HepG2 (cell line): ENCODE measurements at places on chromosomes 3 and 15. TPM values are rescaled to one million over a fixed set of nuclear protein-coding genes. Genes with fewer than 3 reads are reported as not detected.

The KY gene
- not detected in 2 replicates for polyA plus RNA-seq

The IL16 gene
- 0.03 TPM in 2 replicates for polyA plus RNA-seq

The CLDN16 gene
- polyA plus RNA-seq: 0.04 and 0.13 TPM in 2 replicates

The TP63 gene
- not detected in 2 replicates for polyA plus RNA-seq

The GPD1L gene
- 4.0 and 4.9 TPM in 2 replicates for polyA plus RNA-seq

DNA sequence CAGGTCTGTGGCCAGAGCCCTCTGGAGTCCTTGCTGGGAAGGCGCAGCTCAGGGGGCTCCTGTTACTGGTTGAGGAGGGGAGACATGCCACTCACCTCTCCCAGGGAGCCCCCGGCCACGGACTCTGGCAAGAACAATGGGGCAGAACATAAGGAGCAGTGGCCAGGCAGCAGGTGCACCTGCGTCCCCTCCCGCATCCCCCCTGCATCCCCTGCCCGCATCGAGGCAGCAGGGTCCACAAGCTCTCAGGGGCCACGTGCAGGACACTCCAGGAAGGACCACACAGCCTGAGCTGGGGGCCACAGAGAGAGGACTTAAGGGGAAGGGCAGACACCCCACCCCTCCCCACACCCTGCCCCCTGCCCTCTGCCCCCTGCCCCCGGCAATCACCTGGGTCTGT is 73.0 kb downstream of the TFRC start:
- H3K4me3 ChIP-seq: no peak overlapping the region
- no peaks in the 10 kb centered on the region; the same call in 1 of the 2 replicates for H3K4me1 ChIP-seq
- peaks cover 4% of the 10 kb centered on the region for H3K27me3 ChIP-seq

DNA sequence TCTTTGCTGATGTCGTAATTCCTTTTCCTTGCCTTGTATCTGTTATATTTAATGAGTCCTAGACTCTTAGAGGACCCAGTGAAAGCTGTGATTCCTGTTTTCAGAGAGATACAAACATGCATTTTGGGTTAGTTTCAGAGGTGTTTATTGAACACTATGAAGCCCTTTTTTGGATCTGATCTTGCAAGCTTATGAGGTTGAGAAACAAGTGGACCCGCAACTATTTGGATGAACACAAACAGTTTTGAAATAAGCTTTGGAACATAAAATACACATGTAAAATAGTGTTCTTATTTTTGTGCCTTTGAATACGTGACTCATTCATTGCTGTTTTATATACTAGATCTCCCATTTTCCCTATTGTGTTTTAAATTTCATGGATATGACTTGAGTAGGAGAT is 33.5 kb downstream of the SNRK start:
- peaks cover 71% of the 10 kb centered on the region for H3K4me1 ChIP-seq
- no peaks in the 10 kb centered on the region for H3K27me3 ChIP-seq
- peak overlapping the region; percentile 18 for H3K27ac ChIP-seq
- no peak overlapping the region for H3K4me3 ChIP-seq
- DNase-seq: no peak

GRCh38 chr3:9897408-9898372 is 5.0 kb upstream of the IL17RE start:
- no peak overlapping the region for H3K4me3 ChIP-seq
- H3K27me3 ChIP-seq: no peaks in the 10 kb centered on the region
- H3K27ac ChIP-seq: peak overlapping the region; percentile 100
- H3K4me1 ChIP-seq: peaks cover 79% of the 10 kb centered on the region

GRCh38 chr3:152319256-152319655 is 50.5 kb downstream of the MBNL1 start:
- no peak overlapping the region for H3K27ac ChIP-seq
- peaks cover 25% of the 10 kb centered on the region for H3K4me1 ChIP-seq
- H3K36me3 ChIP-seq: no peaks in the 10 kb centered on the region; the same call in 1 of the 2 replicates
- no peaks in the 10 kb centered on the region for H3K27me3 ChIP-seq
- DNase-seq: no peak
- no peak overlapping the region for H3K4me3 ChIP-seq

DNA sequence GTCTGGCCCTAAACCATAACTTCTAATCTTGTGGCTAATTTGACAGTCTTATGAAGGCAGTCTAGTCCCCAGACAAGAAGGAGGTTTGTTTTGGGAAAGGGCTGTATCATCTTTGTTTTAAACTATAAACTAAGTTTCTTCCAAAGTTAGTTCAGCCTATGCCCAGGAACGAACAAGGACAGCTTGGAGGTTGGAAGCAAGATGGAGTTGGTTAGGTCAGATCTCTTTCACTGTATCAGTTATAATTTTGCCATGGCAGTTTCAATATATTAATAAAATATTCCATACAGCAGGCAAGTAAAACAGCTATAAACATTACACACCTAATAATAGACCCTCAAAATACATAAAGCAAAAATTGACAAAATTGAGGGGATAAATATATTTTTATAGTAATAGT is 13.1 kb upstream of the ZNF662 start:
- H3K27ac ChIP-seq: no peak overlapping the region
- no peak overlapping the region for H3K4me3 ChIP-seq
- no peaks in the 10 kb centered on the region for H3K27me3 ChIP-seq
- peaks cover 24% of the 10 kb centered on the region for H3K4me1 ChIP-seq

GRCh38 chr3:191328383-191328961 is 722 bp upstream of the CCDC50 start:
- DNase-seq: no peak
- peaks cover 42% of the 10 kb centered on the region for H3K4me1 ChIP-seq
- H3K27me3 ChIP-seq: no peaks in the 10 kb centered on the region
- peak overlapping the region; percentile 95 for H3K27ac ChIP-seq
- H3K36me3 ChIP-seq: no peaks in the 10 kb centered on the region

DNA sequence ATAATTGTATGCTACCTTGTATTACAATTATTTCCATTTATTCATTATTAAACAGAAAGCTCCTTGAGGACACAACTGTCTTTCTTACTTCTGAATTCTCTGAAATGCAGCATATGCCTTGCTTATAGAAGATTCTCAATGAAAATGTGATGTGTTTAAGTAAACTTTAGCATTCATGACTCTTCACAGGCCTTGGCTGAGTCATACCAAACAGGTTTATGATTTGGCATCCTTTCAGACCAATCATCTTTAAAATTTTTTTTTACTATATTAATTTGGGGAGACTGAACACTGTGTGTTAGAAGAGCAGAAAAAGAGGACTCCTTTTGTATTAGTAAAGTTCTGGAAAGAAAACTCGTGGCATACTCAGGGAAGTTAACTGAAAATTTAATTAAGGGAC is 6.4 kb upstream of the GALK2 start:
- H3K27ac ChIP-seq: no peak overlapping the region
- H3K4me1 ChIP-seq: no peaks in the 10 kb centered on the region
- no peaks in the 10 kb centered on the region for H3K27me3 ChIP-seq
- DNase-seq: no peak

DNA sequence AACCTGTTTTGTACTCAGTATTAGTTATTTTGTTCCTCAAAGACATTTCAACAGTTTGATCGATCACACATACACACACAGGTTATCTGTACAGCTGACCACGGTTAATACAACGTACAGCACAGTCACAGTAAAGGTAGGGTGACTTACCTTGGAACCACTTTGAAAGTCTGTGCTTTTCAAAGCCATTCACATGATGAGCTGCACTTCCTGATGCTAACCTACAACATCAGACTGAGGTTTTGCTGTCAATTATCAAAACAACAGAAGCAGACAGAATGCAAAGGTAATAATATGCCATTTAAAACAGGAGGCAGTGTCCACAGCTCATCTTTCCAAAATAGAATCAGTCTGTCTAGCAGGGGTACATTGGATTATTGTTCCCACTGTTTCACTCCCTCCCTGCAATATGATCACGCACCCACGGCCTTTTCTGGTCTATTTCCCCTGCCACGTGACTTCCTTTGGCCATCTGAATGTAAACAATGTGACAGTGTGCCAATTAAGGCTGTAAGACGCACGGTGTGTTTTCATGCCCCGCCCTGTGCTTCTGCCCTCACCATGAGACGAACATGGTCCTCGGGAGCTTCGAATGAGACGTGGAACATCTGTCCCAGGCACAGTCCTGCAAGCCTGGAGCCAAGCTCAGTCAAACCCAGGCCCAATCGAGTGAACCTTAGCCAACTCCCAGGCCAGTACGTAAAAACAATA is 102.4 kb downstream of the FMN1 start:
- H3K27me3 ChIP-seq: no peaks in the 10 kb centered on the region; the same call in 2 of the 3 replicates
- no peak overlapping the region for H3K4me3 ChIP-seq
- no peak for DNase-seq
- no peak overlapping the region for H3K27ac ChIP-seq
- no peaks in the 10 kb centered on the region for H3K36me3 ChIP-seq

DNA sequence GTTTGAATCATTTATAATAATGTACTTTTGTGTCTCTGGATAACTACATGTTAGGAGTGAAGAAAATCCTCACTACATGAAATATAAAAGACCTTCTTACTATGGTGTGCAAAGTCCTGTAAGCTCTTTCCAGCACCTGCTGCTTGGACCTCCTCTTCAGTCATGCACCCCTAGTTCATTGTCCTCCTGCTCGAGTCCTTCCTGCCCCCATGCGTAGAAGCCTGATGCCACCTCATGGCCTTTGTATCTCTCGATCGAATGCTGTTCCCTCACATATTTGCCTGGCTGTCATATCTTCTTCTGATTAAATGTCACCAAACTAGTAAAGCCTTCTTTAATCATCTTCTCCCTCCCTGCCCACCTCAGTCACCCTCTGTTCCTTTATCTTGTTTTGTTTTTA is 49.9 kb upstream of the SUCLG2 start:
- H3K4me1 ChIP-seq: peaks cover 13% of the 10 kb centered on the region
- H3K4me3 ChIP-seq: no peak overlapping the region
- no peak overlapping the region for H3K27ac ChIP-seq

GRCh38 chr3:123805504-123805903 is 78.6 kb downstream of the MYLK start:
- H3K4me1 ChIP-seq: peaks cover 55% of the 10 kb centered on the region

DNA sequence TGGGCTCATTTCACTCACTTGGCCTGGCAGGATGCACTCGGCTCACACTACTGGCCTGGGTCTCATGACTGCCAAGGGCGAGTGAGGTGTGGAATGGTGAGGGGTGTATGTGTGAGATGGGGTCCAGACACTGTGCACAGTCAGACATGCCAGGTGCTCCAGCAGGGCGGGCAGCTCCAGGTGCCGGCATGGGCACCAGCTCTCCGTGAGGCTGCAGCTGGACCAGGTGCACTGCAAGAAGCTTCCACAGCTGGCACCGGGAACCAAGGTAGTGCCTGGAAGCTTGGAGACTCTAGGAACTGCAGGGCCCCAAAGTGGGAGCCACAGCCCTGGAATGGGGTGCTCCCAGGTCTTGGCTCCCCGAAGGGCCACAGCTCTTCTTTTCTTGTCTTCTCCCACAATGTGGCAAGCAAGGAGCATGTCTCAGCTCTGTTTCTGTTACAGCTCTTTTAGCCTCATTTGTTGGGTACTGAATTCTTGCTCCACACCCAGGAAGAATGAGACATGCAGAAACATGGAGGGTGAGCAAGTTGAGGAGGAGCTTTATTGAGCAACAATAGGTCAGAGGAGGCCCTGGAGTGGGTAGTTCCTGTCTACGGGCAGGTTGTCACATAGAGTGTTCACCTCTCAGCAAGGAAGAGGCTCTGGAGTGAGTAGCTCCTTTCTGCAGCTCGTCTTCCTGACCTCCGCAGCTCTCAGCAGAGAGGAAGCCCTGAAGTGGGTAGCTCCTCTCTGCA is 762.8 kb downstream of the CADM2 start:
- H3K4me1 ChIP-seq: peaks cover 15% of the 10 kb centered on the region
- DNase-seq: no peak
- no peak overlapping the region for H3K4me3 ChIP-seq
- no peaks in the 10 kb centered on the region for H3K36me3 ChIP-seq

GRCh38 chr3:9623148-9623547 is 26.2 kb upstream of the MTMR14 start:
- no peak for DNase-seq
- no peaks in the 10 kb centered on the region for H3K36me3 ChIP-seq
- H3K27me3 ChIP-seq: peaks cover 3% of the 10 kb centered on the region; the same call in 1 of the 3 replicates
- no peak overlapping the region for H3K4me3 ChIP-seq
- H3K27ac ChIP-seq: no peak overlapping the region
- no peaks in the 10 kb centered on the region for H3K4me1 ChIP-seq

DNA sequence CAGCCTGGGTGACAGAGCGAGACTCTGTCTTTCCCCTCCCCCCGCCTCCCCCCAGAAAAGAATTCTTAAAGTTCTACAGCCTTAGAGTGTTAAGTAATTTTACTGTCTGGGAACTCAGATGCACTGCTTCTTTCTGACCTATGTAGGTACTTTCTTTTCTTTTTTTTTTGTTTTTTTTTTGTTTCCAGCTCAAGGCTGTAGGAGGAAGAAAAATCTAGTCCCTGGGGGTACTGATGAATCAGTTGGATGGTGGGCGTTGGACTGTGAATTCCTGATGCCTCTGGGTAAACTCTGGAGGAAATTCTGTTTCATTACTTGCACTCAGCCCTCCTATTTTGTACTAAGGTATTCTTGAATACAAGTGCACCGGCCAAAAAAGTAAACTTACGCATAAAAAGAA is 10.8 kb downstream of the GHRL start:
- H3K4me1 ChIP-seq: no peaks in the 10 kb centered on the region
- no peak overlapping the region for H3K27ac ChIP-seq
- no peak overlapping the region for H3K4me3 ChIP-seq
- peaks cover 68% of the 10 kb centered on the region for H3K36me3 ChIP-seq
- H3K27me3 ChIP-seq: no peaks in the 10 kb centered on the region

DNA sequence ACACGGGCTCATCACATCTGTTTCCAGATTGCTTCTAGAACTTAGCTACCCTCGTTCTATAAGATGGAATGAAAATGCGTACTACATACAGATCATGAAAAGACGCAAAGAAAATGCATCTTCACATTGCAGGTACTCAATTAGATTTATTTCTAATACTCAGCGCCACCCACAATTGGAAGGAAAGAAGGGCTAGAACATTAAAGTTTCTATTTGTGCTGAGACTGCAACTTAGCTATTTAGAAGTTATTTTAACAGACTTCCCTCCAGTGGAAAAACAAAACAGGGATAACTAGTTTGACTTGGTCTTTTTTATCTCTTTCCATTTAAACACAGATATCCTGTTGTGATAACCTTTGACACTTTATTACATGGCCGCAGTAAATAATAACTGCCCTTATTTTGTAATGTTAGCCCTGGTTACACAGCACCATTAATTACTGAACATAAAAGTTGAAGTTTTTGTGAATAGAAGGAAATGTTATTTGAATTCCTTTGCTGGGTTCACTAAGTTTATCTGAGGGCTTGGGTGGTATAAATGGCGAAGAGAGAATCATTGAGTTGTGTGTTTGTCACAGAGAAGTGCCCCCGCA is 86.9 kb upstream of the SLC25A26 start:
- H3K4me3 ChIP-seq: no peak overlapping the region
- no peaks in the 10 kb centered on the region for H3K36me3 ChIP-seq
- no peak overlapping the region for H3K27ac ChIP-seq
- H3K27me3 ChIP-seq: peaks cover 5% of the 10 kb centered on the region; the same call in 1 of the 3 replicates
- no peak for DNase-seq
- H3K4me1 ChIP-seq: no peaks in the 10 kb centered on the region

DNA sequence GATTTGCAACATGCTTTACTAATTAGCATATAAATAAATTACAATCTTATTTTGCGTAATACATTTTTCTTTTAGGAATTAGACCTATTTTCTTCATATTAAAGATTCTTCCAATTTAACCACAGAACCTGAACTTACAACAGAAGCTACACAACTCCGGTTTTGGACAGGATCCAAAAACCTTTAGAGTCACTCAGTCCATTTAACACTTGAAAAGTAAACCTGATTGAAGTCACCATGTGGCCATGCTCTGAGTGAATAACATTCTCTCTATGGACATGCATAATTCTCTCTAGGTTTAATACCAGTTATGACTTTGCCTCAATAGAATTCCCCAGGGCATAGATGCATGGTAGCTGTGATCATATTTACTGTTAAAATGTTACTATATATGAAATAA is 751.0 kb downstream of the VGLL3 start:
- H3K4me1 ChIP-seq: no peaks in the 10 kb centered on the region
- H3K4me3 ChIP-seq: no peak overlapping the region
- no peak overlapping the region for H3K27ac ChIP-seq
- no peak for DNase-seq
- no peaks in the 10 kb centered on the region for H3K27me3 ChIP-seq
- H3K36me3 ChIP-seq: no peaks in the 10 kb centered on the region
